ENCODE measurements at places on chromosomes 2 and 18. TPM values are rescaled to one million over a fixed set of nuclear protein-coding genes. Genes with fewer than 3 reads are reported as not detected.

ADGRF3 gene
- 0.64 TPM for total RNA-seq

MERTK gene
- total RNA-seq: 17.3 TPM

CFAP210 gene
- total RNA-seq: 0.23 TPM

CIB4 gene
- 0.29 TPM for total RNA-seq

MAPK4 gene
- total RNA-seq: 5.1 TPM

ZNF385B gene
- 3.6 TPM for total RNA-seq

GEN1 gene
- 9.9 TPM for total RNA-seq

CD207 gene
- total RNA-seq: not detected

HRH4 gene
- 0.23 TPM for total RNA-seq

All from metanephros (tissue), 2 donors.